ENCODE measurements at places on chromosomes 1 and 21.
A peak's percentile ranks its signal among the peaks of the same experiment; 100 is the strongest.

DNA sequence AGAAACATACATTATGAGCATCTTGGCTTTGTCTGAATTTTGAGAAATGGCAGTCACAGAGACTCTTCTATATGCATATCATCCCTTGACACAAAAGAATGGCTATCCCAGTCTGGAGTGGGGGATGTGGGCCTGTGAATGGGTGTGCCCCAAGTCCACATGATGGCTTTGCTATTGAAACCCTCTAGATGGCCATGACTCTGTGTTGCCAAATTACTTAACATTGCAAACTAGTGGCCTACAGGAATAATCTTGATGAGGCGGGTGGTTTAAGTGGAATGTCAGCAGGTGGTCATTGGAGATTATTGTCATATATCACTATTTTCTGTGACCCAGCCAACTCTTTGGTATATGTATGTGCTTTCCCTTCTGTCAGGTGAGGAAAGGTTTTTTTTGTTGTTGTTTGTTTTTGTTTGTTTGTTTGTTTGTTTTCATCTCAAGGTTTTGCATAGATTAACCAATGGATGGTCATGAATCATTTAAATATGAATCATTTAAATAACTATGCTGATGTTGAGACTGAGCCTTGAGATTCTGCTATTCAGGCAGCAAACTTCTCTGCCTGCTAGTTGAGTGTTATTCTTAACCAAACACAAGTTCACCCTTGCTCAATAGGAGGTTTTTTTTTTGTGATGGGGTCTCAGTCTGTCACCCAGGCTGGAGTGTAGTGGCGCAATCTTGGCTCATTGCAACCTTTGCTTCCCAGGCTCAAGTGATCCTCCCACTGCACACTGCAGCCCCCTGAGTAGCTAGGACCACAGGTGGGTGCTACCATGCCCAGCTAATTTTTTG lies 103.0 kb downstream of the NOS1AP start:
- ATAC-seq: no peak

DNA sequence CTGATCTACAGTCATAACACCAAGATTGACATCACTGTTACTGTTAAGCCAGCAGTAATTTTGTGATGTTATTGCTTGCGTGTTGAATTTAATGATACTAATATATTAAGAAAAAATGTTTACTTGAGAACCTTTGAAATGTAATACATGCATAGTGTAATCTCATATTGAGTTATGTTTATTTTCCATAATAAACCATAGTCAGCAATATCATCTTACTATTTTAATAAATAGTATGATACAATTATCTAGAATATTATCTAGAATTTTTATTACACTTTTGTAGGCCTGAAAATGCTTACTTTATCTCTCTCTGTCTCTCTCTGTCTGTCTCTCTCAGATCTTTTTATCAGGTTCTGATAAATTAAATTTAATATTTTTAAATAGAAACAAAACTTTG lies 843.1 kb downstream of the KCNT2 start:
- ATAC-seq: no peak

DNA sequence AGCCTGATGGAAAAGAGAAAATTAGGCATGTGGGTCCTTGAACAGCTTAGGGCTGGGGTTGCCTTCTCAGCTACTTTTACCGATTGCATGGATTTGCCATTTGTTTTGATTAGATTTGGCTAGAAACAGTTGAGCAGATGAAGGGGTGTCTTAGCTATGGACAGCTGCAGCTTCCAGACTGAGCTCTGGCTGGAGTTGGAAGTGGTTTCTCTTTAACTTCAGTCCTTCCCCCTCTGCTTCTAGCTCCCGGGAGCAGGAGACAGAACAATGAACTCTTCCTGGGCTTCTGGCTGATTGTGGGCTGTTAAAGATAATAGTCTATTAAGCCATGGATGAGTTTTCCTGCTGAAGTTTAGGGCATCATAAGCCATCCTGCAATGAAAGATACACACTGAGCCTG lies 50.7 kb downstream of the UBE2T start:
- ATAC-seq: no peak

DNA sequence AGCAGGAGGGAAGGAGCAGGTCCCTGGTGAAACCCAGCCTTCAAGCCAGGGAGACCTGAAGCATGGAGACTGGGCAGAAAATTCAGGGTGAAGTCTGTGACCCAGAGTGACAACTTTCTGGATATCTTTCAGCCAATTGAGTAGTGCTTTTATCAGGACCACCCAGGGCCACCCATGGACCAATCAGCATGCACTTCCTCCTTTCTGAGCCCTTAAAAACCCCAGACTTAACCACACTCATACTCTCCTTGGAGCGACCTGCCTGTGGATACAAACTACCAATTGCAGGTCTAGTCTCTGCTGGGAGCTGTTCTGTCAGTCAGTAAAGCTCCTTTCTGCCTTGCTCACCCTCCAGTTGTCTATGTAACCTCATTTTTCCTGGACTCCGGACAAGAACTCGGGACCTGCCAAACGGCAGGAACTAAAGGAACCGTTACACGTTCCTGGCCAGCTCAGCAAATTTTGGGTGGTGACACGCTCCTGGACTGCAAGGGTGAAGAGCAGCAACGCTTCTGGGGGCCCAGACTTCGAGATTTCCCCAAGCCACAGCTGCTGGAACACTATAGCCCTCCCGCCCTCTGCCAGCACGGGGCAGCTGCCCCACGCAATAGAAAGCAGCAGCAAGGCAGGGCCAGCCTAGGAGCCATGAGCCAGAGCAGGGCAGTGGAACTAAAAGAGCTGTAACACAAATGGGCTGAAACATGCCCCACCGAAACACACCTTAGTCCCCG lies 1183.4 kb downstream of the AMY1C start:
- ATAC-seq: peak; percentile 22

DNA sequence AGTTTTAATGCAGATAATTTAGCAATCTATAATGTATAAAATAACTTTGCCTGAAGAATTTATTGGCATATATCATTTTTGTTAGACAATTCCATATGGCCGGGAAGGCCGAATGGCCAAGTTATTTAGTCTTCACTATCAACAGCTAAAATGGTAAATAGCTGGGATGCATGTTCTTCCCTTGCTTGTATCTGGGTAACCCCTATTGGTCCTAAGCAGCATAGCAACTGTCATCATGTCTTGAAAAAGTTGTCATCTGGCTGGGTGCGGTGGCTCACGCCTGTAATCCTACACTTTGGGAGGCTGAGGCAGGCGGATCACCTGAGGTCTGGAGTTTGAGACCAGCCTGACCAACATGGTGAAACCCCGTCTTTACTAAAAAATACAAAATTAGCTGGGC lies 340.0 kb upstream of the DPYD start:
- no peak for ATAC-seq
